ENCODE measurements at places on chromosomes 5 and 9.

DNA sequence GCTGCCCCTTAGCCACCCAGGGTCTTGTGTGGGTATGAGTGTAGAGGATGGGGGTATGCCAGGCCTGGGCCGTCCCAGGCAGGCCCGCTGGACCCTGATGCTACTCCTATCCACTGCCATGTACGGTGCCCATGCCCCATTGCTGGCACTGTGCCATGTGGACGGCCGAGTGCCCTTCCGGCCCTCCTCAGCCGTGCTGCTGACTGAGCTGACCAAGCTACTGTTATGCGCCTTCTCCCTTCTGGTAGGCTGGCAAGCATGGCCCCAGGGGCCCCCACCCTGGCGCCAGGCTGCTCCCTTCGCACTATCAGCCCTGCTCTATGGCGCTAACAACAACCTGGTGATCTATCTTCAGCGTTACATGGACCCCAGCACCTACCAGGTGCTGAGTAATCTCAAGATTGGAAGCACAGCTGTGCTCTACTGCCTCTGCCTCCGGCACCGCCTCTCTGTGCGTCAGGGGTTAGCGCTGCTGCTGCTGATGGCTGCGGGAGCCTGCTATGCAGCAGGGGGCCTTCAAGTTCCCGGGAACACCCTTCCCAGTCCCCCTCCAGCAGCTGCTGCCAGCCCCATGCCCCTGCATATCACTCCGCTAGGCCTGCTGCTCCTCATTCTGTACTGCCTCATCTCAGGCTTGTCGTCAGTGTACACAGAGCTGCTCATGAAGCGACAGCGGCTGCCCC is 2.6 kb downstream of the SLC35A4 start:
- DNase-seq = no peak

DNA sequence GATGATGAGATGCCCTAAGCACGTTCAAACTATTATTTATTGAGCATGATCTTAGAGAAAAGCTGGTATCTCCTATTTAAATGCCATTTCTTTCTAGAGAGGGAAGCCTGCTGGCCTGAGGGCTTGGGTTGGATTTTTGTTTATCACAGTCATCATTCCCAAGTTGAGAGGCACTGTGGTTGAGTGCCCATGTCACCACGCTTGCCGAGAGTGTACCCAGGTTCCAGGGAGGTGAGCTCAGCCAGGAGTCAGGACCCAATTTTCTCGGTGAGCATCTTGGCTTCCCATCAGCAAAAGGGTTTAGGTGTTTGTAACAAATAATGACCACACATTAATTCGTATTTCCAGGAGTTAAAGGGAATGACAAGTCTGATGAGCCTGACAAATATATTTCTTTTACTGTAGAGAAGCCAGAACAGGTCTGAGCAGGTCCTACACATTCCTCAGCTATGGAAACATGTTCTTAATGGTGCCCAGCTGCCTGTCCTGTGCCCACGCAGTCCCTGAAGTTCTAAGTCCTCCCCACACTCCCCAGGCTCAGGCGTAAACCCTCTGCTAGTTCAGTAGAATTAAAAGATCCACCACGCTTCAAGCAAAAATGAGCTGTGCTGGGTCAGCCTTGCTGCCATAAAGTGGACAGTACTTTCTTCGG is 258.9 kb upstream of the IRX2 start:
- DNase-seq = no peak

GRCh38 chr5:67799732-67800234 is 415.8 kb upstream of the PIK3R1 start:
- no peak for DNase-seq

DNA sequence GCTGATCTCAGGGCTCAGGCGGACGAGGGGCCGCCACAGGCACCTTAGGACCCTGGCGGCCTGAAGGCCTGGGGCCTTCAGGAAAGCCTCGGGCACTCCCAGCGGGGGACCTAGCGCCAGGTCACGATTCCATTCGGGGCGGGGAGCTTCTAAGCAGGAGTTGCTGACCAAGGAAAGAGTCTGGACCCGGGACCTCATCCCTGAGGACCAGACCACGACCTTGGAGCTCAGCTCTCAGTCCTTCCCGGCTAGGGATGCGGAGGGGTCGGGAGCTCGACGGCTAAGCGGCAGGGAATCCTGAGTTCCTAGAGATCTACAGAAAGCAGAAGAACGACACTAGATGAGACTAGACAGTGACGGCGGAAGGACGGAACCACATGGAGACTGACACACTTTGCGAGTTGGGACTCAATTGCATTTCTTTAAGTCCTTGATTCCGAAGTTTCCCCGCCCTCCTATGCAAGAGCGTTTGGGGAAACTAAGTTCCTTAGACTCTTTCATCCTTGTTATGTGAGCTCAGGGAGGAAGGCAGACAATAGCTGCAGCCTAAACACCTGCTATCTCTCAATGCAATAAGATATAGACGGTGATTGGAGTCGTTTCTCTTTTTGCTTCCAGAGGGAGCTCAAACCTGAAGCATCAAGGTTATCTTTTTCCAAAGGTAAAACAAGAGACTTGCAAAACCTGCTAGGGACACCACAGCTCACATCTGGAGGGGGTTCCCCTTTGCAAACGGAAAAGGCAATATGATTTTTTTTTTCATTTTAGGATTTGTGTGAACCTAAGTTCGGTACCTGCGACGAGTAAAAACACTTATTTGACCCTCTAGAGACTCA is 9.7 kb downstream of the NR2F1-AS1 start:
- no peak for DNase-seq

- no peak for DNase-seq
Observed at GRCh38 chr9:33129886-33130881, 37.0 kb downstream of the B4GALT1 start.

GRCh38 chr5:26948921-26949320 is 89.5 kb downstream of the CDH9 start:
- DNase-seq = no peak

DNA sequence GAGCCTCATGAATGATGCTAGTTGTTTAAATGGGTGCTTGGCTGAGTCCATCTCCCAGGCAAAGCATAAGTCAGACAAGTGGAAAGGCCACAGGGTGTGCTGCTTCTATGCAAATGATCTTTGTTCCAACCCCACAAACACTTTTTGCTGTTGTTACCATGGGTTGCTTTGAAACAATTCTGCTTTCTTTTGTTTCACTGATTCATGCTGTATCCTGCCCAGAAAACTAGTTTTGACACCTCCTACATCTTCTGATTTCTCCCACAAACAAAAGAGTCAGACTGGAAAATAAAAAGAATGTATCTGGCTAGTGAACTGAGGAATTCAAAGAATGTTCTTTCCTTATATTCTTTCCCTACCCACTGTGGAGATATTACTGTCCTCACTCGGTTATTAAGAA is 298.6 kb downstream of the DIRAS2 start:
- DNase-seq = no peak

DNA sequence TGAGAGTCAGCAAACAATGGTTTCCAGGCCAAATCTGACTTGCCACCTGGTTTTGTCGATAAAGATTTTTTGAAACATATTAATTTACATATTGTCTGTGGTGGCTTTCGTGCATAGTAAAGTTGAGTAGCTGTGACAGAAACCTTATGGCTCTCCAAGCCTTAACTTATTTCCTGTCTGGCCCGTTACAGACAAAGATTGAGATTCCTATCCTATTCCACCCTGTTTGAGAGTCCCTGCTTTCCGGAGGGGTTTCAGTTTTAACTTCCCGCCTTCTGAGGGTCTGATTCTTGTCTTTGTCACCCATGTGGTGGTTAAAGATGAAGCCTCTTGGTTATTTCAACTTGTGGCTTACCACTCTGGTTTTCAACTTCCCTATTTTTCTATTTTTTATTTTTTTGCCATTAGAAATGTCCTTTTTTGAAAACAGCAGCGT is 11.4 kb downstream of the OTULIN start:
- peak; percentile 59 for DNase-seq

GRCh38 chr9:111582888-111583287 is 16.6 kb downstream of the PTGR1 start:
- DNase-seq = no peak

Data from Jurkat, Clone E6-1 (cell line).